Activated T-helper 1 cell treated with Interleukin-2 at 50 U/mL for 16 hours (primary cell): ENCODE measurements at places on chromosomes 11 and 22.

DNA sequence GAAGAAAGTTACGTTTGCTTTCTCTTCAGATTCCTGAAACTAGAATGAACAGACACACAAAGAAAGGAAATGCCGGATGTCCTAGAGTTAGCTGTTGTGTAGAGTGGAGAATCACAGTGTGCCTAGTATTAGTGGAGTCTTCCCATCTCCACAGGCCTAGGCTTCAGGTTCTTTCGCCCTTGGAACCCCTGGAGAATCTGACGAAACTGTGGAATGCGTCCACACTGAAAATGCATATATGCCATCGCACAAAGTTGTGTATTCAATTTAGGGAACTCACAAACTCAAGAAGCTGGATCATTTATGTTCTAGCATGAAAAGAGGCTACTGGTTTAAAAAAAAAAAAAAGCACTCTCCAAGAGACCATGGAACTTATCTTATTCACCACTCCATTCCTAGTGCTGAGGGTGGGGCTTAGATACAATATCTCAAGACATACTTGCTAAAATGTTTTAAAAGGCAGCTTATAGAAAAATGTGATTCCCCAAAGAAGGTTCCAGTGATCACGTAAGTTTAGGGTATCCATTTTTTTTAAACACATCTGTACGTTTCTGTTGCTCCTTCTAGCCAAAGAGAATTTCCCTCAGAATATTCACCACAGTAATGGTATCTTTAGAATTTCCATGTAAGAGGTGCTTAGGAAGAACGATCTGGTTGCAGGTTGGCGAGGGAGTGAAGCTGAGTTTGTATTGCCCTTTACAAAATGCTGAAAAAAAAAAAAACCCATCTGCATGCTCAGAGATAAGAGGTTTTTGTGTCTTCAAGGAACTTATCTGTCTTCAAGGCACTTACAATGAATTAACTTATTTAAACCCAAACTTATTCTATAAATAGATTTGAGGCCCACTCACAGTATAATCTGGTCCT lies 20.0 kb downstream of the MAML2 start:
- DNase-seq = no peak

GRCh38 chr11:95939091-95939490 lies 15.2 kb upstream of the MTMR2 start:
- DNase-seq = no peak

DNA sequence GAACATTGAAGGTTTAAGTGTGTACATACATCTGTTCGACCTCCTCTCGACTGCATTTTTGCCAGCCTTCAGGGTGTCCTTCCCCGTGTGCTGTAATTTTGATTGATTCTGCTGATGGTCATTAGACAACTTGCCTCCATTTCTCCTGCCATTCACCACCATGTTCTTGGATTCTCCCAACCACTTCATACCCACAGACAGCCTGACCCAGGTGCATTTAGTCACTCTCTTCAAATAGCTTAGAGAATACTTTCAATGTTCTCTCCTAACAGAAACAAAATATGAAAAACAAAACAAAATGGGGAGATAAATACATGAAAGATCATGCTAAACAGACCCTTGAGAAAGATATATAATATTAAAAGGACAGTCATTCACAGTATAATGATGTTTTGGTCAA lies 23.2 kb downstream of the KMT5B start:
- no peak for DNase-seq

GRCh38 chr11:108242422-108242821 lies 19.6 kb downstream of the ATM start:
- no peak for DNase-seq

DNA sequence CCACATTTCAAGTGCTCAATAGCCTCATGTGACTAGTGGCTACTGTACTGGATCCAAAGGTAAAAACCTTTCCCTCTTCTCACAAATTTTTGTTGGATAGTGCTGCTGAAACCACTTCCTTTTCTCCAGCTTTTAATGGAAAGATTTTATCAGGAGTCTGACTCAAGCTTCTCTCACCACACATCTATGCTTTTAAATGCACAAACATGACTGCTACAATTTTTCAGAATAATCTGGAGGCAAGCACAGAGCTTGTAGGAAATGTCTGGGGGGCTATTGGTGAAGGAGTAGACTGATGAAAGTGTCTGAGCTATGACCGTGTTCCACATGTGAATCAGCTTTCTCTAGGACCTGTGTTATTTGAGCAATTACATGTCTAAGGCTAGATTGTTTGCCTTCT lies 101.1 kb upstream of the FAT3 start:
- DNase-seq = no peak

DNA sequence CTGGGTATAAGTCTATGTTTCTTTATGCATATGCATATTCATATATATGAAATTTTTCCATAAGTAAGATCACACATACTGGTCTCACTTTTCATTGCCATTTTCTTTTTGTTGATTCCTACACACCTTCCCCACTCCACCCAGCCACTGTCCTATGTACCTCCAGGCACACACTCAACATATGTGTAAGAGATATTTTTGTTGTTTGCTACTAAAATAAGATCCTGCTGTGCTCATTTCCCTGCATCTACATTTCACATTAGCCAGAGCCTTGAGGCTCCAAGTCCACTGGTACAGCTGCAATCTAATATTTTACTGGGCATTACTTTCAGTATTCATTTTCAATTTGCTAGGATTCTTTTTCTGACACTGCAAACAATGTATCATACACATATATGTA lies 8.1 kb upstream of the KRTAP5-10 start:
- no peak for DNase-seq

GRCh38 chr11:10197091-10197490 lies 96.9 kb downstream of the SBF2 start:
- no peak for DNase-seq
